NCI-H2029 treated with DMSO at 0.1 percent for 48 hours (cell line): ENCODE measurements at places on chromosomes 7 and 10.

DNA sequence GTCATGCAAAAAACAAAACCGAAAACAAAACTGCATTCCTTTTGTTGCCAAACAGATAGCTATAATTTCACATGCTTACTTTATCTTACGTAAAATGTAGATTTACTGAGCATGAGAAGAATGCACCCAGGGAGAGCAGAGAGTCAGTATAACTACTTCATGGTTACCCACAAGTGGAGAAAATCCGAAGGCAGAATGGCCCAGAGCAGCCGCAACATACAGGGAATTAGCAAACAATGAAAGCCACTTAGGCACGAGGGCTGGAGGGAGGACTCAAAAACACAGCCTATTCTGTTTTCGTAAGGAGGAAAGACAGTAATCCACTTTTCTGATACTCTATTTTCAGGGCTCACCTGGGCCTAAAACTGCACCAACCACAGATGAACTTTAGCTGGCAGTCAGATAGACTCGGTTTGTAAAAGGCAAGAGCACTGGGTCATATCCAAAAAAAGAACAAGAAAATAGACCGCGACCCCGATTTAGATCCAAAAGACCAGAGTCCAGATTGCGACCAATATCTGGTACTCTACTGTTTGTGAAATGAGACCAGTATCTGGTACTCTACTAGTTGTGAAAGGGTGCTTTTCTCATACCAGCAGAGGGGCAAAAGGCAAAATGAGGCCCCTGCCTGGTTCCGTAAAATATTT lies 1.3 kb downstream of the ITPRIP start:
- no peak for DNase-seq

GRCh38 chr10:21895932-21896331 lies 107.6 kb downstream of the DNAJC1 start:
- no peak for DNase-seq

DNA sequence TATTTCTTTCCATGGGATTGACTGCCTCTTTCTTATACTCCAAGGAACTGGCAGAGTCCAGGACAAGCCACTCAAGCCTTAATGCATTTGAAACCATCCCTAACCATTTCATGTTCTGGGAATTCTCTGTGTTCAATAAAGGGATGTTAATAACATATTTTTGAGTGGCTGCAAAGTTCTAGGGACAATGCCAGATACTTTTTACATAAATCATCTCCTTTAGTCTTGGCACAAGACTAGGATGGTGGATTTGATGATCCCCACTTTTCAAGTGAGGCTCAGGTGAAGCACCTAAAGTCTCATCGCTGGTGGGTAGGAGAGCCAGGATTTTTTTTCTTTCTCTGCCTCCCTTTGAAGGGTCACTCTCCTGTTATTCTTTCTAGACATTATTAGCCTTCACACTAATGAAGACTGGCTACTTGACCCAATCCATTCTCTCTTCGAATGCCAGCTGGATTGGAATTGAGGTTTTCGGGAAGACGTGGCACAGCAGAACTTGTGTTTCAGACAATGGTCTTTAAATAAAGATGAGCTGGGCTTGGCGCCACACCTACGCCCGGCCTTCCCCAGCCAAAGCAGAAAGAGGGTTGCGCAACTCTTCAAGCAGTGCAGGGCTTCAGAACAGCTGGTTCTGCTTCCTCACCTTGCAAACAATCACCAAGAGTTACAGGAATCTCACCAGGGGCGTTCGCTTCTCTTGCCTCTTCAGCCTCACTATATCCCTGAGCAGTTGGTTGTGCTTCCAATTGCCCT lies 73.8 kb upstream of the BMPER start:
- DNase-seq, result no peak

DNA sequence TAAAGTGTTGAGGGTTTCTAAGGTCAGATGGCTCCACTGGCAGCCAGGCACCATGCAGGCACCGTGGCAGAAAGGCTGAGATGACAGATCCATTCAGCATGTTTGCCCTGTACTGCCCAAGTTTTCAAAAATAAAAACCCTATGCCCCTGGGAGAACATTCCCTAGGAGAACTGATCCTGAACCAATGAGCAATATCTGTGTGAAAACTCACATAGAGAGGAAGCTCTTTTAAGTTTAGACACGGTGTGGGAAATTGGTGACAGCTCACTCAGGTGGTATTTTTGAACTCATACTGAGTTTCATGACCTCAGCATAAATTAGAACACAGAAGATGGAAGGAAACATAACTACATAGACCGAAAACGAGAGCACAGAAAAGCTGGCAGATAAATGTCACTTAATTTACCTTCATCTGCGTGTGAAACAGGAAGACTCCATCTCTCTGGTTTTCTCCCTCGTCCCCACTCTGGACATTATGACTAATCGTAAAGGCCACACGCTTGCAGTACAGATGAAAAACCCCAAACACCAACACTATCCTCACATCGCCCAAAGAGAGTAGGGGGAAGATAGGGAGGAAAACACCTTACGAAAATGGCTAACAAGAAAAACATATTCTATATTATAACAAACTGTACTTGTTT lies 127.8 kb downstream of the ICA1 start:
- no peak for DNase-seq

DNA sequence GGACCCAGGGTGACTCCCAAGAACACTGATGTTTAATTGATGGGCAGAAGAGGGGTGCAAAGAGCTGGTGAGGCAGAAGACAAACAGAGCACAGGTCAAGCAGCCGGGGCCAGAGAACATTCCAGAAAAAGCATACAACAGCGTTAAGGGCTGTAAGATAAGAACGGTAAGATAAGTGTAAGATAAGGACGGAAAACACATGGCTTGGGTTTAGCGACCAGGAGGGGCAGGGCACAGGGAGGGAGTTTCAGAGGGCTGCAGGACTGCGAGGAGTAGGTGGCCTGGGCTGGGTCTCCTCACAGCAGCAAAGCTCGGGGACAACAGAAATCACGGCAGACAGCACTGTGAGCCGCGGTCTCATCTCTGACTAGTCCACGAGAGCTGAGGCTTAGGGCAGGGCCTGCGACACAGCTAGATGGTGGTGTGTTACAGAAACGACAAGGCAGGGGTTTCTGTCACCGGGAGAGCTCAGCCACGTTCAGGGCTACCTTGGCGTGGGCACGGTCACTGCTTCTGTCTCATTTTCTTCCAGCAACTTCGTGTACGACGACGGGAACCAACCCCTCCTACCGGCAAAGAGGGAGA lies 24.6 kb downstream of the BRI3 start:
- DNase-seq, result no peak

GRCh38 chr7:135274495-135275268 lies 41.0 kb downstream of the STRA8 start:
- peak; percentile 70 for DNase-seq

DNA sequence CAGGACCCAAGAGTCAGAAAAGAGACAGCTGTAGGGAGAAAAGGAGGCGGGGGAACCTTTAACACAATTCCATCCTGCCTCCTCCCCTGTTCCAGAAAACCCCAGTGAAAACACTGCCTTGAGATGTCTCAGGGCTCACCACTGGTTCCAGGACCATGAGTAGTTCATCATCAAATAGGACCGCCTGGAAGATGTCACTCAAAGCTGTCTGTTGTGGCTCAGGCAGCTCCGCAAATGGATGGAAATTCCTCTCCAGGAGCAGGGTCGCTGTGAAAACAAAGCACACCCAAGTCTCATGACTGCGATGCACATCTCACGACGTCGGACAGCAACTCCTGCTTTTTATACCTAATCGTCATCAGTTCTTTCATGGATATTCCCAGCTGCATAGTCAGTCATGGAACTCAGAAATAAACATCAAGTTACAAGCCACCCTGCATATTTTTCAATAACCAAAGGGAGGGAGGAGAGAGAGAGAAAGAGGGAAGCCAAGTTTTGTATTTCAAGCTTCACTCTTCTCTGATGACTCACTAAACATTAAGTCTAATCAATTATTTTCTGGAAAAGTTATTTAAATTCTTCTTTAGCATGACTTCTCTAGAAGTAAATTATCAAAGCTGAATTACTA lies 49.2 kb downstream of the GSDME start:
- DNase-seq, result no peak

GRCh38 chr7:103577059-103577458 lies 131.1 kb upstream of the SLC26A5 start:
- DNase-seq, result no peak

- DNase-seq, result no peak
These were observed 46.1 kb downstream of the UBE2H start for GRCh38 chr7:129906700-129907099.

DNA sequence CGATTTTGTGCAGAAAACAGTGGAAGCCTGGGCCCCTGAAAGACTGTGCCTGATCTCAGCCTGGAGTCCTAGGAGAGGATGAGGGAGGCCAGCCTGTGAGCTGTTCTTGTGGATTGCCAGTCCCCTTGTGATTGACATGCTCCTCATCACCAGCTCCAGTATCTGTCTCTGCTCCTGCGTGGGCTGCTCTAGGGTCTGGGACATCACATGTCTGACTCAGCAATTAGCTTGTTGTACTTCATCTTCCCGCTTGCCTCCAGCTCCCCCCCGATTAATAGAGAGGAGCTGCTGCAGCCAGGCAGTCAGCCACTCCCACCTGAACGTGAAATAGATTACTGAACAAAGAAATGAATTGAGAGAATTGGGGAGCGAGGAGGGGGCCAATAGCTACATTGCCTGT lies 99.6 kb upstream of the TBX20 start:
- no peak for DNase-seq
